Stimulated activated CD4-positive, alpha-beta T cell treated with anti-CD3 and anti-CD28 coated beads, Interleukin-12 subunit alpha, Interleukin-12 subunit beta, amount 100 ng/mL, for 48 hours (primary cell): ENCODE measurements at places on chromosomes 6 and 20.

DNA sequence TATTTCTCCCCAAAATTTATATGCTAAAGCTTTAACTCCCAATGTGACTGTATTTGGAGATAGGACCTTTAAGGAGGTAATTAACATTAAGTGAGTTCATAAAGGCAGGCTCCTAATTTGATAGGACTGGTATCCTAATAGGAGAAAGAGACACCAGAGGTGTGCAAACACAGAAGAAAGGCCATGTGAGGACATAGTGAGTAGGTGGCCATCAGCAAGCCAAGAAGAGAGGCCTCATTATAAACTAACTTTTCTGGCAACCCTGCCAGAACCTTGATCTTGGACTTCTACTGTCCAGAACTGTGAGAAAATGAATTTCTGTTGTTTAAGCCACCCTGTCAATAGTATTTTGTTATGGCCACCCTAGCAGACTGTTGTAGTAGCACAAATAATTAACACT lies 177.9 kb upstream of the FUT9 start:
- DNase-seq: no peak

DNA sequence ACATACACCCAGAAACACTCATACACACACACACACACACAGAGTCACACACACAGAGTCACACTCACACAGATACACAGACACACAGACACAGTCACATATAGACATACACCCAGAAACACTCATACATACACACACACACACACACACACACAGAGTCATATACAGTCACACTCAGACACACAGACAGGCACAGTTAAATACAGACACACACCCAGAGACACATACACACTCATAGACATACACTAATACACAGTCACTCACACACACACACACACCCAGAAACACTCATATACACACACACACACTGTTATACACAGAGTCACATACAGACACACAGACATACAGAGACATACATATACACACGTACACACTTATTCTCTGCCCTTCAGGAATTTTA lies 250.9 kb downstream of the QKI start:
- DNase-seq: no peak

DNA sequence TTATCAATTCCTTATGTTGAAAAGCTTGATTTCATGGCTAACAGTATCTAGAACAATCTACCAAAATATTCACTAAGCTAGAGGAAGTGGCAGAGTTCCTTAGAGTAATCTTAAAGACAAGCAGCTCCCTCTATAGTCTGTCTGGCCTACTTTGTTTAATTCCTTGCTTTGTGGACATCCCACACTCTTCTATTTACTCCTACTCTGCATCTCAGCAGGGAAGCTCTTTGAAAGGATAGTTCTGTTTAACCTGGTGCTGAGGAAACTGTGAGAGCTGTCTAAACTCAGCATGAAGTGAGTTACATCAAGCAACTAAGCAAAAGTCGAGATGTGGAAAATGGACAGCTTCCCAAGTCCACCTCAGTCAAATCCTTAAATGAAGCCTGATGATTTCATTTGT lies 4.3 kb downstream of the REV3L start:
- no peak for DNase-seq

GRCh38 chr20:49835031-49835430 lies 22.4 kb downstream of the SLC9A8 start:
- no peak for DNase-seq

DNA sequence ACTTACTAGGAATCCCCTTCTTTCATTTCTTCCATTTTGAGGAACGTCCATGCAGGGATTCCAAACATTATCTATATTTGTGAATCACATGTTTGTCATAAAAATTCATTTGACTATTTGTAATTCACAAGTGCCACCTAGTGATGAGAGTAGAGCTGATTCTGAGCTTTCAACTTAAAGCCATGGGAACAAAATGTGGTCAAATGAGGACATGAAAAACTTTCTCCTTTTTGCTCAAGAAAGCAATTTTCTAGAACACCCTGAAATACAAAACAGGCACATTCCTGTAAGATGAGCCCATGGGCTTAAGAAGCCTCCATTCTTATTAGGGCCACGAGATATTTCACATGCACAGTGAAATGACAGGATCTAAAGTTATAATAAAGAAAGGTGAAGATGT lies 12.3 kb downstream of the MAP3K7 start:
- DNase-seq: no peak

DNA sequence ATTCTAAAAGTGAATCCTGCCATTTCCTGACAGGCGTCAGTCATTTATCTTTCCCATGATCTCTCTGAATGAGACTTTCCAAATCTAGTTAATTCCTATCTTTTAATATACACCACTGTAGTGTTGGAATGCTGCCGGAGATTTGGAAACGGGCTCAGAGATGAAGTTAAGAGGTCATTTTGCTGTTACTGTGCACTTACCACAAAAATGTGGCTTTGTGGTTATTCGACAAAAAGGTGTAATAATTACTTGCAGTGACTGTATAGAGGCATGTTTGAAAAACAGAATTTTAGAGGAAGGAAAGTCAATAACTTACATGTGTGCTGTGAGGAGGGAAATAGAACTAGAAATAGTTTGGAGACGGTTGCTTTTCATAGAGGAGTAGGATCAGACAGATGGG lies 460.2 kb upstream of the BTBD3 start:
- no peak for DNase-seq

GRCh38 chr6:21026576-21027273 lies 492.5 kb downstream of the CDKAL1 start:
- DNase-seq: no peak

- no peak for DNase-seq
Observed at GRCh38 chr20:40218316-40218969, 470.6 kb downstream of the MAFB start.

DNA sequence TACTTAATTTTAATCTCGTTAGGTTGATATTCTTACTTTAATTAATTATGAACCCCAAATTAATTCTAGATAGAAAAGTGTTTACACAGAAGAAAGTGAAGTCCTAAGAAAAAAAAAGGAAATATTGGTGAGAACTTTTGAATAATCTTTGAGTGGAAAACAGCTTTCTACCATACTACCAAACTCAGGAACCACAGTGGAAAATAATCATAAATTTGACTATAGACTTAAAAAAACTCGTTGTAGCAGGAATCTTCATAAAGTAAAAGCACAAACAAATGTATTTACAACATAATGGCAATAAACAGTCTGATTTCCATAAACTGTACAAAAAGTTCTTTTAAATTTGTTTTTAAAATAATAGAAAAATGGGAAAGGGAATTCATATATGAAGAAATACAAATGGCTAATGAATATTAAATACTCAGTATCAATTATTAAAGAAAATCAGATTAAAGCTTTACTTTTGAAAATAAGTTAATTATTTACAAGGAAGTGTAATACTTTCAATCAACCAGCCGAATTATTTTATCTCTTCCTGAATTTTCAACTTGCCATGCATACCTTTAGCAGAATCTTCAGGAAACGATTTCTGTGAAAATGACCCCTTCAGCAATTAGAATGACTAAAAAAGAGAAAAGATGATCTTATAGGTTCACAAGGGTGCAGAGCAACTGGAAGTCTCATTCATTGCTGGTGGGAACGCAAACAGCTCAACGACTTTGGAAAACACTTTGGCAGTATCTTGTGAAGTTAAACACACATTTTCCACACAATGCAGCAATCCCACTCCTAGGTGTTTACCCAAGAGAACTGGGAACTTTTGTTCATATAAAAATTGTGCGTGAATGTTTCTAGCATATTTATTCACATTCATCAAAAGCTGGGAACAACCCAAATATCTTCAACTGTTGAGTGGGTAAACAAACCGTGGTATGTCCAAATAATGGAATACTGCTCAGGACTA lies 38.5 kb upstream of the BMP6 start:
- no peak for DNase-seq

DNA sequence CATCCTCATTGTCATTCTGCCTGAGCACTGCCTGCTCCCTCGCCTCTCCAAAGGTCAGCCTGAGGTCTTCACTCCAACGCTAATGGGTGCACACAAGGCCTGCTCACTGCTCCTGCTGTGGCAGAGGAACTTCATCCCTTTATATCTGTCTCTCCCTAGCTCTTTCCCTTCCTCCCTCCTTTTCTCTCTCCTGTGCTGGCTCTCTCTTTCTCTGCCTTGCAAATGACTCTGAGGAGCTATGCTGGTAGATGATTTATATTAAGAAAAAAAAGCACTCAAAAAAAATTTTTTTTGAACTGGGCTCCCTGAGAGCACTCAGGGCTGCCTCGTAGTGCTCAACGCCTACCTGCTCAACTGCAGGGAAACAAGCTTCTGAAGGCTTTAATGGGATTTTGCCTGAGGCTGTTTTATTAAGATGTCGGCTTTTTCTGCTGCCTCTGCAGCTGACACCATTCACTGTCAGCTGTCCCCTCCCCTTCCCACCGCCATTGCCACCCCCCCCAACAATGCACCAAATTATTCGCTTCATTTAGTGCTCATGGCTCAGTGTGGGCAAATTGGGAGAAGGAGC lies 137.7 kb upstream of the DEFB112 start:
- no peak for DNase-seq

DNA sequence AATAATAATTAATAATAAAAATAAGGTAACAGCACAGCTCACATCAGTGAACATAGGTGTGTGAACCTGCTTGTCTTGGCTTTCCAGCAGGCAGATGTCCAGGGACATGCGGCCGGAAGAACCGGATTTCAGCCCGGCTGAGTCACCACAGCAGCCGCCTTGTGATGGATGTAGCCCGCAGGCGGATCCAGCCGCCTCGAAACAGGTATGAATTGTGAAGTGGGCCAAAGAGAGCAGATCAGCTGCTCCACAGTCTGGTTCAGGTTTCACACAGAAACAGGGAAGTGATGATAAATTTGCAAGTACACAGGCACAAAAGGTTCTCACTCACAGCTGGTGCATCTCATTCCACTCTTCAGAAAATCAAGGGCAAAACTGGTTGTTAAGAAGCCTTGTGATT lies 55.1 kb downstream of the ID4 start:
- DNase-seq: no peak

DNA sequence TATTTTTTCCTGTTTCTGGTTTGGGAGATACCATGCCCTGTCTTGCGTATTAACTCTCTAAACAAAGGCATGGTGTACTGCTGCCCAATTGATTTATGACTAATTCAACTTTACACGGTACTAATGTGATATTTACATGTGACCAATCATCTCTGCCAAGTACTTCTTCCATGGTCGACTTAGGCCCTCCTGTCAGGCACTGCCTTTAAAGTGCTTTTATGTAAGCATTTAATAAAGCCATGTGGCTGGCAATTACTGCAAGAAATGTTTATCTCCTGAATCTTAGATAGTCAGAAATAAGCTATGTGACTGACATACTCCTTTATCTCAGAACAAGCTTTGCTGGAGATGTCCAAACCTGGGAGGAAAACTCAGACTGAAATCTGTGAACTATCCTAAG lies 323.4 kb downstream of the BTBD3 start:
- no peak for DNase-seq

- DNase-seq: no peak
Observed at GRCh38 chr6:82073484-82073883, 174.1 kb downstream of the IBTK start.

GRCh38 chr20:972256-972655 lies 29.9 kb downstream of the RSPO4 start:
- DNase-seq: no peak

DNA sequence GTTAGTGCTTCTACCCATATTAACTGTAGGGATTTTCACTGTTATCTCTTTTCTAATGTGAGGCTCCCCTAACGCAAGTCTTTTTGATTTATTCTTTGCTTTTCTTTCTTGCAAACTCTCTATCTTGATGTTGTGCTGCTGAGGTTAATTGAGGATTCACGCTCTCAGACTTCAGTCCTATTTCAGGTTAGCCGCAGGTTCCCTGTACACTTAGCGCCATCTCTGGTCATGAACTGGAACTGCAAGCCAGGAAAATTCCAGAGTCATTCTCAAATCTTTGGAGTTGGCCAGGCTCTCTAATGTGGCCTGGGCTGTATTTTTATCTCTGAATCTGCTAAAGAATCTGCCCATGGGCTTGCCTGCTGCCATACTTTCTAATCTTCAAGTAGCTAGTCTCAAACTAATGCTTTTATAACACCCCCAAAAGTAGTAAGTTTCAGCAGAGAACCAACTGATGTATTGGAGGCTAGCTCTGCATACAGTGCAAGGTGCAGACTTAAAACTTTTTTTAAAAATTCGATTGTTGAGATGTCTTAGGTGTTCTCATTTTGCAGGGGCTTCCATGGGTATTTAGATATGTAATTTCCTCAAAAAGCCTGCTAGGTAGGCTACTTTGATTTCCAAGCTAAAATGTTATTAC lies 91.1 kb upstream of the OPRM1 start:
- no peak for DNase-seq

DNA sequence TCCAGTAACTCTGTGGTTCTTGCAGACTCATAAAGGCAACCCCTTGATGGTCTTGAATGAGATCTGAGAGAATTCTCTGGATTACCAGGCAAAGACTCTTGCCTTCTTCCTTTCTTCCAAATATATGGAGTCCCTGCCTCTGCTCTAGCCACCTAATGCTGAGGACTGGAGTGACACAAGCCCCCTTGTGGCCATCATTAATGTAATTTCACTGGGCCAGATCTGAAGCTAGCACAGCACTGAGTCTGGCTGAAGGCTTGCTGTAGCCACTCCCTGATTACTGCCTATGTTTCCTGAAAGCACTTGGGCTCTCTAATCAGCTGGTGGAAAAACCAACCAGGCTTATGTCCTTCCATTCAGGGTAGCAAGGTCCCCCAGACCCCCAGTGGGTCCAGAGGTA lies 559.3 kb upstream of the IRAK1BP1 start:
- DNase-seq: no peak

DNA sequence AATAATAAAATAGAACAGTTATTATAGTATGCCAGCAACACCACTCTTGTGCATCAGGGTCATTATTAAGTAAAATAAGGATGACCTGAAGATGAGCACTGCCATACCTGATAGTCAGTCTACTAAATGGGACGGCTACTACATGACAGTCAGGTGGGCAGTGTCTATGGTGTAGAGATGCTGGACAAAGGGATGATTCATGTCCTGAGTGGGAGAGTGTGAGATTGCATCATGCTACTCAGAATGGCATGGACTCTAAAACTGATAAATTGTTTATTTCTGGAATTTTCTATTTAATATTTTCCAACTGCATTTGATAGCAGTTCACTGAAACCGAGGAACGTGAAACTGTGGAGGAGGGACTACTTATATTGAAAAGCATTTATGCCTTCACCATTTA lies 38.8 kb downstream of the SNX9 start:
- no peak for DNase-seq

DNA sequence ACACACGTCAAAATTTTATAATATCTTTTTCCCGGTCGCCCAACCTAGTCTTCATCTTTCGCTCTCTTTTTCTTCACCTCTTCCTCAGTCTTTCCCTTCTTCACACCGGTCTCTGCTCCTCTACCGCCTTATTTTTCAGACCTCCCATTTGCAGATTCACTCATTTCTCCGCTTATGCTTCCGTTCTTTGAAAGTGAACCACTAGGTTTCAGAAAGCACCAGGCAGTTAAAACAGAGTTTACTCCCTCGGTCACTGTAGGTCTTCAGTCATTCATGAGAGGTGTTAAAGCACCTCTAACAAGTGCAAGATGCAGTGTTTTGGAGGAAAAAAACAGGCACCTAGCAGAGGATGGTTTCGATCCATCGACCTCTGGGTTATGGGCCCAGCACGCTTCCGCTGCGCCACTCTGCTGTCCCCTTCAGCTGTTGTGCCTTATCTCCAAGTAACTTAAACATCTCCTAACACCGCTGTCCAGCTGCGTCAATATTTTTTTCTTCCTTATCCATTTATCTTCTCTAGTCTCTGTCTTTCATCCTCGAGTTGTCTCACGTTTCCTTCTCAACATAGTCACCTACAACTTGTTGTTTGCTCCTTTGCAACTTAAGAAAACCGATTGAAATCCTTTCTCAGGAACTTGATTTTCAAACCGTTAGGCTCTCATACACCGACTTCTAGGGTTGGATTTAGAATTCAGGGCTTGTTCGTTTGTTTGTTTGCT lies 119.7 kb upstream of the ZNF184 start:
- peak; percentile 49 for DNase-seq
